ENCODE measurements at places on chromosomes 16 and 17.
A peak's percentile ranks its signal among the peaks of the same experiment; 100 is the strongest.

- no peak for ATAC-seq
Observed at GRCh38 chr16:71637398-71637797, 11.4 kb downstream of the MARVELD3 start.

- peak; percentile 3 for ATAC-seq
Observed at GRCh38 chr17:66951605-66951953, 12.9 kb upstream of the CACNG4 start.

GRCh38 chr17:79548116-79548515, 62.7 kb downstream of the RBFOX3 start:
- no peak for ATAC-seq

GRCh38 chr16:80161799-80162739, 378.7 kb upstream of the DYNLRB2 start:
- ATAC-seq: peak; percentile 65

DNA sequence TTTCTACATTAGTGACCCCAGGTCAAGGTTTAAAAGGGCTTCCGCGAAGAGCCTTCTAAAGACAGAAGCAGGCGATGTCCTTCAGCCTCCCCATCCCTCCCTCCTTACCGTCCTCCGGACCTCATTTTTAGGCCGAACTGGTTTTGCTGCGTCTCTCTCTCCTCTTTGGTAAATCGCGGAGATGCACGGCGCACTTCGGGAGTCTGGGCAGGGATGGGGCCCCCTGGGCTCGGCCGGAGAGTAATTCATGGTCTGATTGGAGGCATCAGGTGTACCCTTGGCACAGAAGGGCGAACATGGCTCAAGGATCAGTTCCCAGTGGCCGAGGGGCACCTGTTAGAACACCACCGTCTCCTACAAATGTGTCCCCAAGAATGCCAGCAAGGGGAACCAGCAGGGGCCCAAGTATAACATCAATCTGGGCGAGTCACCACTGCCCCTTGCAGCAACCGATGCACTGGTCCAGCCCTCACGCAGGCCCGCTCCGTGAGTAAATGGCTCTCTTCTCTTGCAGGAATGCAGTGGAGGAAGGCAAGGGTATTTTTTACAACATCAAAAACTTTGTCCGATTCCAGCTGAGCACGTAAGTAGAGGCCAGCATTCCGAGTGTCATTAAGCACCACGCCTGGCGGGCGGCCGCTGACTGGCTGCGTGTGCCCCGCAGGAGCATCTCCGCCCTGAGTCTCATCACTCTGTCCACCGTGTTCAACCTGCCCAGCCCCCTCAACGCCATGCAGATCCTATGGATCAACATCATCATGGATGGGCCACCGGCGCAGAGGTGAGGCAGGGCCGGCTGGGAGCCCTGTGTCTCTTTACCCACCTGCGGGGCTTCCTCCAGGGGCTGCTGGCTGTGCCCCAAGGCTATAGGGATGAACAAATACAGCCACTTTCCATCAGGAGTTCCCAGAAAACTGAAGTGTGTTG, 45.6 kb downstream of the MEAK7 start:
- no peak for ATAC-seq

- ATAC-seq: peak; percentile 19
Observed at GRCh38 chr17:2190014-2190413, 113.6 kb downstream of the SMG6 start.

- ATAC-seq: no peak
Observed at GRCh38 chr17:13476720-13477119, 125.0 kb downstream of the HS3ST3A1 start.

DNA sequence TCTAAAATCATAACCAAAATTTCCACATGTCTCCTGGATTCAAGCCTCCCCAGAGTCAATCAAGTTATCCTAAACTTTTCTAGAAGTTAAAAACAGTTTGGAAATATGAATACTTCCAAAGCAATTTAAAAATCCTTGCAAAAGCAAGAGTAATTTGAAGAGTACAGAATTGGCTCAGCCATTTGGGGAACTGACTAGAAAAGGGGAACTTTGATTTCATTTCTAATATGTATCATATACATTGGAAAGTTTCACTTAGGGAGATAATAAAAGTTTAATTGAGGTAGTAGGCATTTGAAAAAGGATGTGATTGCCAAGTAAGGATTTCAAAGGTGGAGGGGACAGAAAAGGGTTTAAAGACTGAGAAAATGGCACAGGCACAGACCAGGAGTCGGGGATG, 9.0 kb upstream of the SLFN12L start:
- ATAC-seq: no peak

- no peak for ATAC-seq
Observed at GRCh38 chr17:8776881-8777280, 18.5 kb upstream of the SPDYE4 start.

GRCh38 chr17:81386141-81386645, 9.1 kb upstream of the BAHCC1 start:
- no peak for ATAC-seq

- ATAC-seq: peak; percentile 56
Observed at GRCh38 chr16:54320697-54321340, 34.2 kb upstream of the IRX3 start.

DNA sequence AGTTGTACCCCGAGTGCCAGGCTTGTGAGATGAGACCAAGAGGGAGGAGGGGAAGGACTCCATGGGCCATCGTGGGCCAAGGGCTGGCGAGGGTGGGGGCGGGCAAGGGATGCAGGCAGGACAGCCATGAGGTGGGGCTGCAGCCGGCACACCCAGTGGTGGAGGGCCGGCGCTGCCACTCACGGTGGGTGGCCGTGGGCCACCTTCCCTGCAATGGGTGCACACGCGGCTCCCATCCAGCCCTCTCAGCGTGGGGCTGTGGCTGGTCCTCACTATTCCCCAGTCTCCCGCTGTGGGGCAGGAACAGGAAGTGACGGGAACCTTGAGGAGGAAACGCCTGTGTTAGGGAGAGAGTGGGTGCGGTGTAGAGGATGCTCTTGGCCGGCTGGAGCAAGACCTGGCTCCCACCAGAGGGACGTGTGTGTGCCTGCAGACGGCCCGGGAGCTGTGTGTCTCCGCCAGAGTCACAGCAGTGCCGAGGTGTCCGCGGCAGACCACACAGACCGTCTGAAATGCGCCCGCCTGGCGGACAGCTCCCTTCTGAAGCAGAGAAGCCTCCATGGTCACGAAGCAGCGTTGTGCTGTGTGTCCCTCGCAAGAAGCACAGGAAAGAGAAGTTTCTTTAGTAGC, 23.6 kb downstream of the CIBAR2 start:
- ATAC-seq: peak; percentile 3

- ATAC-seq: peak; percentile 71
Observed at GRCh38 chr16:46908540-46909372, 24.6 kb downstream of the GPT2 start.
